ENCODE measurements at places on chromosomes 7 and 10.

DNA sequence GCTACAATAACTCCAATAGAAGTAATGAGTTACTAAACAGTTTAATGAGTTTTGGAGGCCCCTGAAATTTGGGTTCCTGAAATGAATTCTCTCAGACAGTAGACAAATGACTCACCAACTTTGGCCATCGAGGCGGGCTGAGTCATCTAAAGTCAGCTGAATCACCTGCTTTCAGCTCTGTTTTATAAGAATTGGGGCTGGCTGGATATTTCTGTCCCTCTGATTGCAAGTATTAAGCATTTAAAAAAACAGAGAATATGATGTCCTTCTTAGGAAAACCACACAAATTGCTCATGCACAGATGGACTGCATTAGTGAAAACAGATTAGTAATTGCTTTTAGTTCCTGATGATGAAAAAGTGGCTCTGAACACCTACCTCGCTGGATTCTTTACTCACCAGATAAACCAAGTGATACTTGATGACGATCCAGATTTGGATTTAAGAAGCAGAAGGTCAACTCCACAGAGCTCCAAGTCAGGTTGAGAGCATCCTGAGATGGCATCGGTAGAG is 59.1 kb downstream of the ZNF365 start:
- no peak for DNase-seq

DNA sequence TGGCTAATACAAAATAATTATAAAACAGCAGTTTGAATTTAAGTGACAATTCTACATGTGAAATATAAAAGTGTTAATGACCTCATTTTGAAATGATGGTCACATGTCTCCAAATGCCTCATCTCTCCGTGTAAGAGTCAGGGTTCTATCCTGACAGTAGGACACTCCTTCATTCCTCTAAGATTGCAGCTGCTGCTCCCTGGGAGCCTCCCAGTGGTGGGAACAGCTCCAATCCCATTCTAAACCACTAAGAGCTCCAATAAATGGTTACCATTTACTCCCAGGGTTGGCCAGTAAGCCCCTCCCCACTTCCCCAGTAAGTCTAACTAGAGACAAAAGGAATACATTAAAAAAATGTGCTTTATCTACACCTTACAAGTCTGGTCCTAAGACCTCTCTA is 344.6 kb upstream of the AOAH start:
- no peak for DNase-seq

GRCh38 chr7:111883241-111883640 is 320.9 kb upstream of the IMMP2L start:
- DNase-seq = no peak

- DNase-seq = peak; percentile 1
Measured at GRCh38 chr7:34277016-34277802, 371.9 kb downstream of the BMPER start.

GRCh38 chr10:3874990-3875841 is 90.2 kb upstream of the KLF6 start:
- no peak for DNase-seq

- no peak for DNase-seq
Measured at GRCh38 chr7:31492086-31492485, 21.8 kb upstream of the ITPRID1 start.

- no peak for DNase-seq
Measured at GRCh38 chr7:138258197-138258559, 181.9 kb downstream of the AKR1D1 start.

DNA sequence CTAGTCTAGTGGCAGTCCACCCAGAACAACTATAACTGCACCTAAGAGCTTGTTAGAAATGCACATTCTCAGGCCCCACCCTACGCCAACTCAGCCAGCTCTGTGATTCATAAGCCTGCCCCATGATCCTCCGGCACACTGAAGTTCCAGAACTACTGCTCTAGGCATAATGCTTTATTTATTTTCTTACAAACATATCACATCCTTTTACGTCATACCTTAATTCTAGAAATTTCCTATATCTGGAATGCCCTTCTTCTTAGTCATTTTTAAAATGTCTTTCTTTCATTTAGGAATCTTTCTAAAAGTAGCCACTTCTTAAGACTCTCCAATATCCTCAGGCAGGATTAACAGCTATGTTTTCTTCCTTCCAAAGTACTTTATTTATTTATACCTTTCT is 480.1 kb downstream of the INHBA start:
- no peak for DNase-seq

- no peak for DNase-seq
Measured at GRCh38 chr7:143300959-143301935, 13.1 kb downstream of the CASP2 start.

DNA sequence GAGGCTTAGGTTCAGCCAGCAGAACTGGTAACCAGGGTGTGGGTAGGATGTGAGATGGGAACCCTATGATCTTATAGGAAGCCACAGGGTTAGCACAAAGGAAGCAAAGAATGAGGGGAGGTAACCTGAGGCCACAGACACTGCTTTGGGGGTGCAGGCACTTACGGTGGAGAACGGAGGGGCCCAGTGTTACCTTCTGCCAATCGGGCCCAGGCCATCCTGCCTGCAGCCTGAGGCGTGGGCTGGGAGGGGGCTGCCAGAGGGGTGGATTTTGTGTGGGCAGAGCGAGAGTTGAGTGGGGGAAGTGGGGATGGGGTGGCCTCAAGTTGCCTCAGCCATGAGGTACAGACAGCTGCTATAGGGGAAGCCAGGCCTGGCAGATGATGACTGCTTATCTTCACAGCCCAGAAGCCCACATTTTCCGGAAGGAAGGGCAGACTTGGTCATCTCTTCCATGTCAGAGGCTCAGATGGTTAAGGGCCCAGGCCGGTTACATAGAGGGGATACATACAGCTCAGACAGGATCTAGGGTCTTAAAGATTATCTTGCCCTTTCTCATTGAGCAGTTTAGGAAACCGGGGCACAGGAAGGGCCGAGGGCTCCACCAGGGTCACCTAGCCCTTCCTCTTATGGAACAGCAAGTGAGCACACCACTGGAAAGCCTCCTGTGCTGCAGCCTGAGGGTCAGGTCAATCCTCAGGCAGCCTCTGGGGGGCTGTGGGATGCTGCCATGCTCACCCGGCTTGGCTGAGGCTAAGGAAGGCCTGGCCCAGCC is 24.4 kb upstream of the VSIR start:
- peak; percentile 99 for DNase-seq

- DNase-seq = no peak
Measured at GRCh38 chr10:69959911-69960310, 92.7 kb upstream of the MACROH2A2 start.

GRCh38 chr7:44377681-44378421 is 52.5 kb upstream of the CAMK2B start:
- no peak for DNase-seq

- no peak for DNase-seq
Measured at GRCh38 chr7:107980171-107980570, 22.8 kb downstream of the LAMB1 start.

GRCh38 chr10:124339119-124340032 is 79.3 kb downstream of the OAT start:
- no peak for DNase-seq

- peak; percentile 40 for DNase-seq
Measured at GRCh38 chr10:77036993-77037734, 600.4 kb downstream of the KCNMA1 start.

GRCh38 chr7:15967121-15967520 is 280.6 kb upstream of the MEOX2 start:
- no peak for DNase-seq
